ENCODE measurements at places on chromosomes 2 and 18.

GRCh38 chr2:163732727-163733126, 3.1 kb downstream of the FIGN start:
- no peak for DNase-seq

DNA sequence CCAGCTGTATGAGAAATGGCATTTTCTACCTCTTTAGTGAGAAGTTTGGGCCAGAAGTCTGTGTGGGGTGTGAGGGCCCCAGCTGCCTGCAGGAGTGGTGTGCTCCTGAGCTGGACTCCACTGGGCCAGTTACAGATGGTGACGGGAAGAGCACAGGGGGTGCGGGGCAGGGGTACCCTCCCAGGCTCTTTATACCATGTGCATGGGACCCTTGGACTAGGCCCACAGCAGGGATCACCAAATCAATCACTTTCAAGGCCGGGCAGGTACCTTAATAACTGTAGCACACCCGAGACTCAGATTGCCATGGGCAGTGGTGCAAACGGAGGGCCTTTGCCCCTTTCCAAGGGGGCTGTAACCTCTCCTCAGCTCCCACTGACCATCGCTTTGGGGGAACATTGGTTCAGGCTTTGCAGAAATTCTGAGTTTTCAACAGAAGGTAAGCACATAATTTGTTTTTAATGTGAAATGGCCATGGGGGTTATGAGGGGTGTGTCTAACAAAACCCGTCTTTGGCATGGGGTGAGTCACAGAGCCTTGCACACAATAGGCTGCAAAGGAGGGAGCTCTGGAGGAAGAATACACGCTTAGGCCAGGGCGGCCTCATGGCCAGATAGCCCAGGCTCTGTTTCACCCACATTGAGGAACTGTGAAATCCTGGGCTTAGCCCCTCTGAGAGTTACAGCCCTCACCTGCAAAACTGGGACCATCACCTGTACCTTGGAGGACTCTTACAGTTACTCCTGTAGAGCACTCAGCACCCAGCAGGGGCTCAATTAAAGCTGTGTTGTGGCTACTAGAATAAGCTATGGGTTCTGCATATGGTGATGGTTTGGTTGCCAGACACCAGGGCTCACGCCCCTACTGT, 141.0 kb upstream of the BCL2L11 start:
- no peak for DNase-seq

DNA sequence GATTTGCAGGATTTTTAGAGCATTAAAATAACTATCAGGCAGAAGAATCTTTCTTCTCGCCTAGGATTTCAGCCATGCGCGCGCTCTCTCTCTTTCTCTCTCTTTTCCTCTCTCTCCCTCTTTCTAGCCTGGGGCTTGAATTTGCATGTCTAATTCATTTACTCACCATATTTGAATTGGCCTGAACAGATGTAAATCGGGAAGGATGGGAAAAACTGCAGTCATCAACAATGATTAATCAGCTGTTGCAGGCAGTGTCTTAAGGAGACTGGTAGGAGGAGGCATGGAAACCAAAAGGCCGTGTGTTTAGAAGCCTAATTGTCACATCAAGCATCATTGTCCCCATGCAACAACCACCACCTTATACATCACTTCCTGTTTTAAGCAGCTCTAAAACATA, 137.0 kb downstream of the MEIS1 start:
- no peak for DNase-seq

DNA sequence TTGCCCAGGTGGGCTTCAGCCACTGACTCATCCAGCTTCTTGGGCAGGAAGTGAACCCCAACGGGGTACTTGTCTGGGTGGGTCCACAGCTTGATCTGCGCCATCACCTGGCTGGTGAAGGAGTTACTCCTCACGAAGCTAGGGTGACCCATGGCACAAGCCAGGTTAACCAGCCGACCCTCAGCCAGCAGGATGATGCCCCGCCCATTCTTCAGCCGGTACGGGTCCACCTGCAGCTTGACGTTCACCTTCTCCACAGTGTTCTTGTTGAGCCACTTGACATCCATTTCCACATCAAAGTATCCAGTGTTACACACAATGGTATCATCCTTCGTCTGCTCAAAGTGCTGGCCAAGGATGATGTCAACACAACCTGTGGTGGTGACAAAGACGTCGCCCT, 121.3 kb upstream of the NXPH2 start:
- no peak for DNase-seq

- no peak for DNase-seq
These were observed 245.4 kb downstream of the INSIG2 start for GRCh38 chr2:118333664-118334063.

DNA sequence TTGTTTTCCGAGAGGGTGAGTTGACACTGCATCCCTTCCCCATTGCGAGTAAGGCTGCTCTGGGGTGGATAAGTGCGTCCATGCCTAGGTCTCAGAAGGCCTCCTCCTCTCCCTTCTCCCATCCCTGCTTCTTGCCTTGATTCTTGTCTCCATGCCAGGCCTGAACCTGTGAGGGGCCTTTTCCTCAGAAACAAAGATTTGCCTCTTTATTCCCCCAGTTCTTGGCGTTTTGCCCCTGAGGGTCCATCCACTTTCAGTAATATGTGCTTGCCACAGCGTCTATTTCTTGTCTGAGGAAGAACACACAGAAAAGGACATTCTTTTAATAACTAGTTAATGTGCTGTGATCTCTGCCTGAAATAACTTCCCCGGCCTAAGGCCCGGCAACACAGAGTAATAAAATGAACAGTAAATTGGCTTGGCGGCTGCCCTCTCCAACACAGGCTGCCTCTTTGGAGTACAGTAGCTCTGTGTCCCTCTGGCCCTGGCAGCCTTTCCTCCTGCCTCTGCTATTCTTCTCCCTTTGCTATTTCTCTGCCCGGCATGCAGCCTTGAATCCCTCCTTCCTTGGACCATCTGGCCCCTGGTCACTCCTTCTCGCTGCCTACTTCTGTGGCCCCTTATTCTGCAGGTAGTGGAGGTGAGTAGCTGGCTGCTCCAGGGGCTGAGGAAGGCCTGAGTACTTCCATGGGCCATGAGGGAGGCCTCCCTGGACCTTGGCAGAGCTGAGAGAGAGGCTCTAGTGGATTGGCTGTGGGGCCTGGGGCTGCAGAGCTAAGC, 4.4 kb downstream of the EHD3 start:
- peak; percentile 41 for DNase-seq

DNA sequence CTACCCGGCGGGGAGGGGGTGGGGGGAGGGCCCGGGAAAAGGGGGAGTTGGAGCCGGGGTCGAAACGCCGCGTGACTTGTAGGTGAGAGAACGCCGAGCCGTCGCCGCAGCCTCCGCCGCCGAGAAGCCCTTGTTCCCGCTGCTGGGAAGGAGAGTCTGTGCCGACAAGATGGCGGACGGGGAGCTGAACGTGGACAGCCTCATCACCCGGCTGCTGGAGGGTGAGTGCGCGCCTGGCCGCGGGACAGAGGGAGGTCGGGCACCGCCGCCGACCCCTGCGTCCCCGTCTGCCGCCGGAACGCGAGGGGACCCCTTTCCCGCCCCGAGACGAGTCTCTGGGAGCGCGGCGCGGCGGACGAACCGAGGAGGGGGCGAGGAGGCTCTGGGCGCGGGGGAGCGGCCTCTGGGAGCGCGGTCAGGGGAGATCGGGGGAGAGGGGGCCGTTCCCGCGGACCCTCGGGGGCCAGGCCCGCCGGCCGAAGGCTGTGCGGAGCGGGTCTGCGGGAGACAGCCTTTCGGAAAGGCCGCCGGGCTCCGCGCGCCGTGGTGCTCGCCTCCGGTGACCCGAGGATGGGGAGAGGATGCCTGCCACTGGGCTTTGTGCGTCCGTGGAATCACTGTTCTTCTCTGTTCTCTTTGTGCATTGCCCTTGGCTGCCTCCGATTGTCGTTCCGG, 463 bp downstream of the PPP1CB start:
- DNase-seq: peak; percentile 50

GRCh38 chr2:232287316-232287715, 91.2 kb upstream of the ALPP start:
- no peak for DNase-seq

DNA sequence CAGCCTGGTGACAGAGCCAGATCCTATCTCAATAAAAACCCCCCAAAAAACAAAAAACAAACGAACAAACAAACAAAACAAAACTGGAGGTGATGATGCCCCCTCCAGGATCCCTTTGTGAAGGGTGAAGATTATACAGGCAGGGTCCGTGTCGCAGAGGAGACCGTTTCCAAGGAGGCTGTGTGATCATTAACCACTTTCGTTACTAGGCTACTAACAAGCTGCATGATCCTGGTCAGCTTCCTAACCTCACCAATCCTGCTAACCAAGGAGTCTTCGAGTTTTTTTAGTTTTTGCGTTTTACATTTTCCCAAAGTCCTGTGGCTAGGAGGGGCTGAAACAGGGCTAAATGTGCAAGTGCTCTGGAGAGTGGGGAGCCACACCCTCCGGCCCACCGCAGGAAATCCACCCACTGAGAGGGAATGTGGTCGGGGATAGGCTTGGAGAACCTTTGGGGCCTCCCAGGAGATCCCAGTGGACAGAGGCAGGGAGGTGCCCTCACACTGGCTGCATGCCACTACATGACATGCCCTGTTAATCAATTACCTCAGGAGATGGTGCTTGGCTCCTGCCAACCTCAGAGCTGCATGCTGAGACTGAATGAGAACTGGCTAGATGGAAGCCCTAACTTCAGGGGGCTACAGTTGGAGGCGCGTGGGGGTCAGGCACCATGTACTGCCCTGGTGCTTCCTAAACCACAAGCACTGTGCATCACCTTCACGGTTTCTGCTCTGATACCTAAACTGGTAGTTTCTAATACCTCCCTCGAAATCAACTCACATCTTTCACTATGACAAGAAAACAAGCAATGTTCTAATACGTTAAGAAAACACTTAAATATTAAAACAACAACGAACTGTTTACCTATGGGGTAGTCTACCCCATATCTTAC, 67.5 kb upstream of the RGPD5 start:
- no peak for DNase-seq

GRCh38 chr2:205701509-205701908, 19.2 kb downstream of the NRP2 start:
- DNase-seq: no peak

GRCh38 chr2:31032475-31032874, 105.8 kb downstream of the GALNT14 start:
- no peak for DNase-seq

DNA sequence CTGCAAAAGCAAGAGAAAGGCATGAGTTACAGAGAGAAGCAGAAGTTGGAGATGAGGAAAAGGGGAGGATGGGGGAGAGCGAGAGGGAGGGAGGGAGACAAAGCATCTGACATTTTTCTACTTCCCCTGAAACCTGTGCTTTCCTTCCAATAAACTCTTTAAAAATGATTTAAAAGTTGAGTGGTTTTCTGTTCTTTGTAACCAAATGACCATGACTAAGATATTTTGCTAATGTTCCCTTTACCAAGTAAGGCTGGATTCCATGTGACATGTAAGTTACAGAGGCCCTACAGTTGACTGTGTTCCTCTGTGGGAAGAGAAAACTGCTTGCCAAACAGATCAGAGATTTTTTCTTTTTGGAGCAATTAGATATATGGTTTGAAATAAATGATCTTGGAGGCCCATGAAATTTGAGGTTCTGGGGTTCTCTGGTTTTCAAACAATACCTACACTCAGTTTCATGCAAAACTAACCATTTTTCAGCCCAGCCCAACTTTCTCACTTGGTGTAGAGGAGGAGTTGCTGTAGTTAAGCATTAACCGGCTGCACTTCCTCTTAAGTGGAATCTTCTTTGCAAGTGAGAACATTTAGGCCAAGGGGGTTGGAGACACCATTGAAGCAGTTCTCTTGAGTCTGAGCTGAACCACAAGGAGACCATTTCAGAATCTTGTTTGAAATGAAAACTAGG, 34.5 kb downstream of the INSIG2 start:
- no peak for DNase-seq

DNA sequence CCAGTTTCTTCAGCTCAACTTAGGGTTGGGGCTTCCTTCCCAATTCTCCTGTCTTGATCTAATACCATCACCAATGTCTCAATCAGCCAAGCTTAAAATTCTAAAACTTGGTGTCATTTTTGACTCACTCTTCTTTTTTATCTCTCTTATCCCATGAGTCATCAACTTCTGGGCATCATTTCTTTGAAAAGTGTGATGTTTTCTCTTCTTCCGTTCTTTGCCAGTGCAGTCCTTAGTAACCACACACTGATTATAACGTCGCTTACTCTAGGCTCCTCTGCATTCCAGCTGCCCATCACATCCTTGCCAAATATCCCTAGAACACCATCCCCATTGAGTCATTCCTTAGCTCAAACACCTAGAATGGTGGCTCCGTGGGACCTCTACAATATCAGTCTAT, 27.4 kb upstream of the MRO start:
- DNase-seq: no peak

DNA sequence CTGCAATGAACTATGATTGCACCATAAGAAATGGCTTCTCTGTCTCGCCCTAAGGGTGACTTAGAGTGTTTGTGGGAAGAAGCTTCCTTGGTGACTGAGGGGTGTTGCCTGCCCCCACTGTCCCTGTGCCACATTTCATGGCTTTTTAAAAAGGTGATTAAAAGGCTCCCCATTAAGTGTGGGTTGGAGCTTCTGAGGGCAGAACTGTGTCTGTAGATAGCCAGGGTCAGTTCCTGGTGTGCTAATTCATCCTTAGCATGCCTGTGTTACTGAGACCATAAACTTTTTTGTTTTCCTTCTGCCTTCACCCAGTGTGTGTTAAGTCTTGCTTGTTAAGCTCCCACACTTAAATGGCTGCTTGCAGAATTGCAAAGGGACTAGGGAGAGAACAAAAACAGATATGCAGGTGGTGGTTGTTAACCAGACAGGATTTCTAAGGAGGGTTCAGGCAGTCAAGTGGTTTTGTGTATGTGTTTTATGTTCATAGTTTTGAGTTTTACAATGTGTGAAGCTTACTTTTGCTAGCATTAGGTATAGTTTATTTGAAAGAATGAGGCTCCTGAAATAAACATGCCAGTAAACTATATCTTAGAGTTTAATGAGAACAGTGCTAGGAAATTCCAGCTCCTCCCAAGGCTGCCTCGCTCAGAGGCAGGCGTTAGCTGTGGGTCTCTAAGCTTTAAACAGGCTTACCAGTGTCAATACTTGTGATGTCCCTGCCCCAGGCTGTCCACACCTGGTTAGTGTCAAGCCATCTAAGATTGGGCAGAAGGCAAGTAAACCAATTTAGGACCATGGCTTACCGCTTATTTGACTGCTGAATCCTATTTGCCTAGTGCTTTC, 14.5 kb downstream of the CERS6 start:
- DNase-seq: no peak

DNA sequence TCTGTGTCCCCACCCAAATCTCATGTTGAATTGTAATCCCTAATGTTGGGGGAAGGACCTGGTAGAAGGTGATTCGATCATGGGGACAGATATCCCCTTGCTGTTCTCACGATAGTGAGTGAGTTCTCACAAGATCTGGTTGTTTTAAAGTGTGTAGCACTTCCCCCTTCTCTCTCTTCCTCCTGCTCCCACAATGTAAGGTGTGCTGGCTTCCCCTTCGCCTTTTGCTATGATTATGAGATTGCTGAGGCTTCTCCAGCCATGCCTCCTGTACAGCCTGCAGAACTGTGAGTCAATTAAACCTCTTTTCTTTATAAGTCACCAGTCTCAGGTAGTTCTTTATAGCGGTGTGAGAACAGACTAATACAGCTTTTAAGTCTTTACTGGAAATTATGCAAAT, 193.3 kb upstream of the RBBP8 start:
- DNase-seq: no peak
